ENCODE measurements at places on chromosomes 6 and 20. TPM values are rescaled to one million over a fixed set of nuclear protein-coding genes. Genes with fewer than 3 reads are reported as not detected.
A peak's percentile ranks its signal among the peaks of the same experiment; 100 is the strongest.

DNA sequence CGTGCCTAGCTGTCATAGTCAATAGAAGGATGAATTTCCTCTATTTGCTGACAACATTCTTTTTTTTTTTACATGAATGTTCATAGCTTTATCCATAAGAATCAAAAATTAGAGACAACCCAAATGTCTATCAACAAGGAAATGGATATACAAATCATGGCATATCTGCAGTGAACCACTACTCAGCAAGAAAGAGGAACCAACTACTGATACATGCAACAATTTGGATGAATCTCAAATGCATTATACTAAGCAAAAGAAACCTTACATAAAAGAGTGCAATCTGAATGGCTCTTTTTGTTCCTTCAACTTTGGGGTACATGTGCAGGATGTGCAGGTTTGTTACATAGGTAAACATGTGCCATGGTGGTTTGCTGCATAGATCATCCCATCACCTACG, 17.7 kb upstream of the MCM9 start:
- no peaks in the 10 kb centered on the region for H3K4me1 ChIP-seq
- no peak overlapping the region for H3K4me3 ChIP-seq
- H3K27me3 ChIP-seq: no peaks in the 10 kb centered on the region
- no peak overlapping the region for H3K27ac ChIP-seq

DNA sequence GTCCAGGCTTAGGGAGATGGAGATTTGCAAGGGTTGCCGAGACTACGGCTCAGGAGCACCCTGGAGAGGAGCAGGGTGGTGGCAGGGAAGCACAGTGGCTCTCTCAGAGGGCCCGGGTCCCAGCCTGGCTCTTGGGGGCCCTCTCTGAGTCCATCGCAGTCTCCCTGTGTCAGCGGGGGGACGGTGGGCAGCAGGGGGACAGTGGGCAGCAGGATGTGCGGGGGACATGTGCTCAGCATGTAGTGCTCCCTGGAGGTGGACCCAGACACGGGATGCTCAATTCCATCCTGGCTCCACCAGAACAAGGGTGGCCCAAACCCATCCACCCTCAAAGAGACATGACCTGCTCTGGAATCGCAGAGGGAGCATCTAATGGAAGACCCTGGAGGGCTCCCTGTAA, 43.0 kb upstream of the ZBP1 start:
- no peak overlapping the region for H3K4me3 ChIP-seq
- no peaks in the 10 kb centered on the region for H3K27me3 ChIP-seq
- H3K36me3 ChIP-seq: peaks cover 2% of the 10 kb centered on the region

GRCh38 chr20:36126836-36127527, 27.6 kb upstream of the EPB41L1 start:
- peaks cover 8% of the 10 kb centered on the region for H3K27me3 ChIP-seq
- peaks cover 7% of the 10 kb centered on the region for H3K36me3 ChIP-seq
- DNase-seq: no peak
- peaks cover 8% of the 10 kb centered on the region for H3K4me1 ChIP-seq

GRCh38 chr6:15882915-15883314, 220.1 kb upstream of the DTNBP1 start:
- peaks cover 18% of the 10 kb centered on the region for H3K4me1 ChIP-seq
- no peak overlapping the region for H3K27ac ChIP-seq

DNA sequence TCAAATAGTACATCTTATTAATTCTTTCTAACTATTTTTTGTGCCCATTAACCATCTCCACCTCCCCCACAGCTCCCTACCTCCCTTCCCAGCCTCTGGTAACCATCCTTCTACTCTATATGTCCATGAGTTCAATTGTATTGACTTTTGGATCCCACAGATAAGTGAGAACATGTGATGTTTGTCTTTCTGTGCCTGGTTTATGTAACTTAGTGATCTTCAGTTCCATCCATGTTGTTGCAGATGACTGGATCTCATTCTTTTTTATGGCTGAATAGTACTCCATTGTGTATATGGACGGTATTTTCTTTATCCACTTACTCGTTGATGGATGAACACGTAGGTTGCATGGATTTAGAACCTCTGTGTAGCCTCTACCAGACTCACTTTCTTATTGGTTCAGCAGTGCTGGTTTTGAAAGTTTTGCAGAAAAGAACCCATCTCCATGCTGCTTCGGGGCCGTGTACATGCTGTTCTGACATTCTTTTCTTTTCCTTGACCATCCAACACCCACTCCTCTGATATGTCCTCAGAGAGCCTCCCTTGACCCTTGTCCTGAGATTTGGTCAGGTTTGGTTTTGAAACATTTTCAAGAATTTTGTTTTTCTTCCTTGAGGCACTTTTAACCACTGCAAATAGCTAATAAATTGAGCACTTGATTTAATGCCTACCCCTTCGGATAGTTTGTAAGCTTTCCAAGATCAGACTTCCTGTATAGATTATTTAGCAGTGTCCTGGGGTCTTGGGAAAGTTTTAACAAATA, 231.2 kb upstream of the ZFP64 start:
- no peak for DNase-seq
- no peak overlapping the region for H3K4me3 ChIP-seq
- no peaks in the 10 kb centered on the region for H3K4me1 ChIP-seq
- H3K27me3 ChIP-seq: no peaks in the 10 kb centered on the region
- no peak overlapping the region for H3K27ac ChIP-seq
- peaks cover 2% of the 10 kb centered on the region for H3K36me3 ChIP-seq

DNA sequence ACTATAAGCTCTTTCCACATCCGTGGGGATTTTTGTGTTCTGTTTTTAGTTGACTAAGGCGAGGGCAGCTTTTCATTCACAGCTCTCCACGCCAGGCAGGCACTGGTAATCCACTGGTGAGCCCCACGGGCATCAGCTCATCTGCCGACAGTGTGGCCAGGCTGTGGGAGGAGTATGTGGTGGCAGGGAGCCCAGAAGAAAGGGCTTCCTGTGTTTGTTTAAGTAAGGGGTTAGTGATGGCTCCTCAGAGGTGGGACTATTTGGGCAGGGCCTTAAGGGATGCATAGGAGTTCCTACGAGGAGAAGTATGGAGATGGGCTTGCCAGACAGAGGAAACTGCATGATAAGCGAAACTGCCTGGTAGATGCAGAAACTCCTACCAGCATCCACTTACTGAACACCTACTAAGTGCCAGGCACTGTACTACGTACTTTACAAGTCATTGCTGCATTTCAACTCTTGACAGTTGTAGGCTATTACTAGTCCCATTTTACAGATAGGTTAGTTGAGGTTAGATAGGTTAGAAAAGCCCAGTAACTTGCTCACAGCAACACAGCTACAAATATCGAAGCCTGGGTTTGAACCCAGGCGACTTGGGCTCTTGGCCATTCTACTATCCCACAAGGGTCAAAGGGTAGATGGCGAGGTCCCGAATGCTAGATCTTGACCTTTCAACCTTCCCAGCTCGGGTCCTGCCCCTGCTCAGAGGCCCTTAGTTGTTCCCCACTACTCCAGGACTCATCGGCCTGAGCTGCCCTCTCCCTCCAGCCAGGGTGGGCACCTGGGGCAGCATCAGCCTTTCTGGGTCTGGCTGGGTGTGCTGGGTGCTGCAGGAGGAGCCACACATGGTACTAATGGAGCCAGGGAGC, 55.1 kb downstream of the CEBPB start:
- no peaks in the 10 kb centered on the region for H3K36me3 ChIP-seq
- H3K27me3 ChIP-seq: peaks cover 4% of the 10 kb centered on the region
- H3K27ac ChIP-seq: no peak overlapping the region
- DNase-seq: no peak

DNA sequence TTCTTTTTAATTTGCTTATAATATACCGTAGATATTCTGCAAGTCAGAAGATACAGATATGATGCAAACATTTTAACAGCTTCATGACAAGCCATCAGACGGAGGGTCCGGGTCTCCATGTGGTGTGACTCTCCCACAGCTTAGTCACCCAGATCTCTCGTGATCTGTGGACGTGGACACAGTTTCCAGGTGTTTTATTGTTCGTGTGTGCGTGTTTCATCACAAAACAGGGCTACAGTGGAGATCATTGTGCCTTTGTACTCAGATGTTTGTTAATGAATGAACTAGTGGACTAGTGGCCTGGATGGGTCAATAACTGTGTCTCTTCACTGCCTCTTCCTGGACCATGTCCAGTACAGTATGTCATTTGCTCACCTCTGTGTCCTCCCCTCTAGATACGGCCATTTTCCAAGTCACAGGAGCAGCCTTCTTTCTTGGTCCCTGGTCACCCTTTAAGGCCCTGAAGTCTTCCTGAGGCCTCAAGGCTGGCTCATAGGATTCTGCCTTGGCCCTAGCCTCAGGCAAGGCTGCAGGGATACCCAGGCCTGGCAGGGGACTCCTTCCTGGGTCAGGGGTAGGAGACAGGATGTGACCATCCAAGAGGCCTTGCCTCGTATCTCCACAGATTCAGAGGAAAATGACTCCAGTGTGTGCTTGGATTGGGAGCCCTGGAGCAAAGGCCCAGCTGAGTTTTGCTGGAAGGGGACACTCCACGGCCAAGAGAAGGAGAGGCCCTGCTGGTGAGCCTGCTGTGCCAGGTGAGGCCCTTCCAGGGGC, 4.6 kb downstream of the ADIG start:
- H3K27me3 ChIP-seq: peaks cover 25% of the 10 kb centered on the region
- H3K36me3 ChIP-seq: no peaks in the 10 kb centered on the region
- no peak overlapping the region for H3K27ac ChIP-seq

The ARMH2 gene
- 2.7 TPM for total RNA-seq

- no peaks in the 10 kb centered on the region for H3K27me3 ChIP-seq
- H3K4me1 ChIP-seq: peaks cover 45% of the 10 kb centered on the region
- no peak for DNase-seq
- peak overlapping the region; percentile 95 for H3K27ac ChIP-seq
Measured at GRCh38 chr6:7111095-7111690, 3.4 kb downstream of the RREB1 start.

The CLDN20 gene
- total RNA-seq: not detected

The CALHM6 gene
- 6.5 TPM for total RNA-seq

DNA sequence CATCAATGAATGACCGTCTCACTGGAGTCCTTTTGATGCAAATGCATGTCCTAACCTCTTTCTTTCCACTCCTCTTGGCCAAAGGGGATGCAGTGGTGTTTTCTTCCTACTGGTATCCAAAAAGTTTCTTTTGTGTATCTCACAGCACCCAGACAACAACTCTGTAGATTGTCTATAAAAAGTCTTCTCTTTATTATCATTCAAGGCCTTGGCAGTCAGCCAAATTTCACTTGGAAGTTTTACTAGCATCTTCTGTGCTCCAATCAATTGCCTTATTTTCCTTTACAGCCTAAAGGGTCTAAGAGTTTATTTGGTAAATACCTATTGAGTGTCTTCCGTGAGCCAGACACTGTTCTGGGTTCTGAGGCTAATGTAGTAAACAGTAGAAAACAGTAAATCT, 150.2 kb upstream of the RNF217 start:
- no peaks in the 10 kb centered on the region for H3K27me3 ChIP-seq
- no peaks in the 10 kb centered on the region for H3K4me1 ChIP-seq
- no peak overlapping the region for H3K4me3 ChIP-seq
- no peak for DNase-seq
- H3K27ac ChIP-seq: no peak overlapping the region
- no peaks in the 10 kb centered on the region for H3K36me3 ChIP-seq

DNA sequence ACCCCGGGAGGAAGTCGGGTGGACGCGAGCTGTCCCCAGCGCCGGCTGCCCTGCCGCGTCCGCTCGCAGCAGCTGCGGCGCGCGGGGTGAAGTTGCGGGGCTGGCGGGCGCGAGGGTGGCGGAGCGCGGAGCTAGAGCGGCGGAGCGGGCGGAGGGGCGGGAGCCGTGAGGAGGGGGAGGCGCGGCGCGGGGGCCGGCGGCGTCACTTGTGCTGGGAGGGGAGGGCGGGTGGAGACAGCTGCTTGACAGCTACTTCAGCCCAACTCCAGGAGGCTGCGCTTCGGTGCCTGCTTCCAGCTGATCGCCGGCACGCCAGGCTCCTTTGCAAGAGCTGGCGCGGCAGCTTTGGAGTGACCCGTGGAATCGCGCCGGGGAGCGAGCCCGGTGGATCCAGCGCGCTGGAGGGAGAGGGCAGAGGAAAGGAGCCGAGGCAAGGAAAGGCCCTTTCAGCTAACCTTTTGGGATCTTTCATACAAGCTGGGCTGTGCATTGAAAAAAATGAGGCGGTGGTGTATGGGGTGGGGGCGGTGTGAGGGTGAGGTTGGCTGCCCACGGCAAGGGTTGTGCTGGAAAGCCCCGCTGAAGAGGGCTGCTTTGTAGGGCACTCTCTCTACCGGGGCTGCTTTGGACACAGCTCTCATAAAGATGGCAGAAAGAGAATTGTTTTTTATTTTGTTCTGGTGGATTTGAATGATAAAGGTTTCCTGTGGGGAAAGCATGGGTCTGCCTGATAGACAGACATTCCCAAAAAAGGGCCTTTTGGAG, 24.6 kb downstream of the RIPOR2 start:
- H3K27me3 ChIP-seq: no peaks in the 10 kb centered on the region
- peak; percentile 40 for DNase-seq
- peaks cover 19% of the 10 kb centered on the region for H3K36me3 ChIP-seq

GRCh38 chr6:75631859-75632635, 30.4 kb downstream of the SENP6 start:
- no peak overlapping the region for H3K27ac ChIP-seq
- no peaks in the 10 kb centered on the region for H3K36me3 ChIP-seq
- no peak for DNase-seq
- no peak overlapping the region for H3K4me3 ChIP-seq
- peaks cover 12% of the 10 kb centered on the region for H3K4me1 ChIP-seq

- H3K27me3 ChIP-seq: peaks cover 10% of the 10 kb centered on the region
- H3K4me1 ChIP-seq: no peaks in the 10 kb centered on the region
- no peak for DNase-seq
- H3K36me3 ChIP-seq: no peaks in the 10 kb centered on the region
Measured at GRCh38 chr20:18258126-18258860, 30.0 kb upstream of the ZNF133 start.

DNA sequence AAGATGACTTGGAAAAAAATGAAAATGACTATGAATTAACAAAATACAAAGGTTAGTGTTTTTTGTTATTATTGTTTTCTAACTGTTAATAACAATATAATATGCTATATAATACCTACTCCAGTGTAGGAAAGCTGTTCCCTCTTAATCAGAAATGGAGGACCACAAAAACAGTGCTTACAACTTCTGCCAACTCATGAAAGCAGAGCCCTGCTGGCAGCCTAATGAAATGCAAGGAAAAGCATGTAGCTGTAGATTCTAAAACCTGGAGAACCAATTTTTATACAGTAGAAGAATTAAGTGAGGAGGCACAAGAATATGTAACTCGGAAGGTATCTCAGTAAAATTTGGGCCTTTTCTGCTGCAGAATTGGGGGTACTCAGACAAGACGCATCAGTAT, 29.4 kb downstream of the PHIP start:
- peaks cover 11% of the 10 kb centered on the region for H3K36me3 ChIP-seq
- H3K27me3 ChIP-seq: no peaks in the 10 kb centered on the region
- peaks cover 26% of the 10 kb centered on the region for H3K4me1 ChIP-seq
- no peak overlapping the region for H3K4me3 ChIP-seq
- no peak overlapping the region for H3K27ac ChIP-seq

DNA sequence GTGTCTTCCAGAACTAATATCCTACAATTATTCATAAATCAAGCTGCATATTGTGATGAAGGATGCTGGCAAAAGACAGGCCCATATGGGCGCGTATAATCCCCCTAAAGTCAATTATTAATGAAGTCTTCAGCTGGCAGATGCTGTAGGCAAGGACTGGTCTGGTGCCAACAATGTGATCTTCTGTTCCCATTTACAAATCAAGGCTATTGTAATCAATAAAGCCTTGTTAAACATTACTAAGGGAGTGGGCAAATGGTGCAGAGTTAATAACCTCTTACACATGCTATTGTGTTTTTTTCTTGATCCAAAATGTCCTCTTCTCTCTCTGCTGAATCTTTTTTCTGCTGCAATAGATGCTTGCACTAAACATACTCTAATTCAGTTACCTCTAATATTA, 119.0 kb downstream of the ALDH8A1 start:
- DNase-seq: no peak
- H3K36me3 ChIP-seq: no peaks in the 10 kb centered on the region
- peaks cover 12% of the 10 kb centered on the region for H3K27me3 ChIP-seq
- H3K4me3 ChIP-seq: no peak overlapping the region

The MOCS1 gene
- 0.37 TPM for total RNA-seq

All from T-helper 17 cell (primary cell).